Stimulated activated CD4-positive, alpha-beta T cell treated with anti-CD3 and anti-CD28 coated beads, Interleukin-15, amount 100 ng/mL, for 1 hour (primary cell): ENCODE measurements at places on chromosomes 3 and 15.

DNA sequence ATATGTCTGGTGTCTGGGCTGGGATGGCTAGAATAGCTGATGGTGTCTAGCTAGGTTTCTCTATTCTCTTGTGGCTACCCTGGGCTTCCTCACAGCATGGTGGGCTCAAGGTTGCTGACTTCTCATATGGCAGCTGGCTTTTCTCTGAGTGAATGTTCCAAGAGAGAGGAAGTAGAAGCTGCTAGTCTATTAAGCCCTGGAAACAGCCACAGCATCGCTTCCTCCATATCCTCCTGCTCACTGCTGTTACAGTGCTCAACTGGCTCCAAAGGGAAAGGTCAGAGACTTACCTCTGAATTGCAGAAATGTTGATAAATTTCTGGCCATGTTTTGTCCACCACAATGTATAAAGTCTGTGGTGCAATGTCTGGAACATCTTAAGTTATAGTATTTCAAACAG lies 299.9 kb upstream of the ADAMTS9 start:
- DNase-seq: no peak

DNA sequence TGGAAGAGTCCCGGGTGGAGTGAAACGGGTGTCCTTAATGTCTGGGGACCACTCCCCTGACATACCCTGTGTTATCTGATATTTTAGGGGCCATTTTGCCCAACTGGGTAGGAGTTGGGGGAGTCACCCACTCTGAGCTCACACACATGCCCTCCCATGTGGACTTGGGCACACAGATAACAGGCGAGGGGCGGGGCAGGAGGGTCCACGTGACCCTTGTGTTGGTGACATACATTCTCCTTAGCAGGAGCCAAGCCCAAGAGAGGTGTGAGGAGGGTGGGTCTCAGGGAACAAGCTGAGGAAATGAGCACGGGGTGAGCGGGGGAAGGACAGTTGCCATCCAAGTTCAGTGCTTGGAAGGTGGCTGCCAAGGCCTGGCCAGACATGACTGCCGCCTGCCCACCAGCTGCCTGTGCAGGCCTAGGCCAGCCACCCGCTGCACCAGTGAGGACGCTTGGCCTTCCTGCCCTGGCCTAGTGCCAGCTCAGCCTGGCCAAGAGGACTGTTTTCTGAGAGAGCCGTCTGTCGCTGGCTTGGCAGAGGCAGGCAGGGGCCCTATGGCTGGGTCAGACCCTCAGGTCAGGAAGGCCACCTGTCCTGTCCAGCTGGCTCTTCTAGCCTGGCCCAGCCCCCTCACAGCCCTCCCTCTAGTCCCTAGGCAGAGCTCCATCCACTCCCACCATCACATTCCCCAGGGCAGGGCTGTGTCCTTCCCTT lies 31.3 kb upstream of the TMEM115 start:
- no peak for DNase-seq

DNA sequence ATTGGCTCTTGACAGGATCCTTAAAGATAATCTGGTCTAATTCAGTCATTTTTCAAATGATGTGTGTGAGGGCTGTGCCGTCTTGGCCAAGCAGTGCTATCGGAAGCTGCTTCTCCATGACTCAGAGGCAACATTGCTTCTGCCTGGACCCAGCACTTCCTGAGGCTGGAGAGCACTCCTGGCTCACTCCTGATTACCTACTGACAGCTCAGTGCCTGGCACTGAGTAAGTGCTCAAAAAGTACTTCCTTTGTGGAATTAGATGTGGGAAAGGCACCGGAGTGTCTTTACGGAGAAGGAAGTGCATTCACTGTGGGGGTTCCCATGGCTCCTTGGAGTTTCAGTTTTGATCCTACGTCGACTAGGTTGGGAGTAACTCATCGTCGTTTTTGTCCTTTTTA lies 86.9 kb upstream of the UBE3A start:
- DNase-seq: no peak

DNA sequence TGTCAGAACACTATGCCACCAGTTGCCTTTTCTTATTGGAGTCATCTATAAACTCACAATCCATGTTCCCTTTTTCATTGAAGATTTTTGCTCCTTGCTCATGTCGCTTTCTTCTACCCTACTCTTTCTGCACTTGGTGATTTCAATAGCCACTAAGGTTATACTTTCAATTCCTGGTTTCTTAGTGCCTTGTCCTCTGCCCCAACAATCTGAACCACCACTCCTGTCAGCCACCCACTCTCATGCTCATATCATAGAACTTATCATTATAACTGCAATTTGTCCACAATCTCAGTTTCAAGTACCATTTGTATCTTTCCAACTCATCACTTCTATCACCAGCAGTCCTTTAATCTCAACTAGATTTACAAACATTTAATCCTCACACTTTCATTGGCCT lies 10.0 kb upstream of the GRAMD1C start:
- DNase-seq: no peak

DNA sequence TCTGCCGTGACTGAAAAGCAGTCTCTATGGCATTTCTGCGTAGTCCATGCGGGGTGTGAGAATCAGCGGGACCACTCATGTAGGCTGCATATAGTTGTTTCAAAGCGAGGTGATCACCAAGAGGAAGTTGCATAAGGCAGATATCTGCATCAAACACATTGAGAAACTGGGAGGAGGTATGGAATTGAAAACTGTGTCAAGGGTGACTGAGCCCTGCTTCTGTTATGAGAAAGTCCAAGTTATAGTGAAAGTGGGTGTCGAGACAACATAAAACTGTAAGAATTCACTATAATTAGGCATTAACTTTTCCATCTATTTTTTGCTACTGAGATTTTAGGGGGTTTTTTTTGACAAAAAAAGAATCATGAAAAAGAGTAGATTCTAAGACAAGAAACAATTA lies 109.3 kb downstream of the ZIC1 start:
- DNase-seq: no peak

DNA sequence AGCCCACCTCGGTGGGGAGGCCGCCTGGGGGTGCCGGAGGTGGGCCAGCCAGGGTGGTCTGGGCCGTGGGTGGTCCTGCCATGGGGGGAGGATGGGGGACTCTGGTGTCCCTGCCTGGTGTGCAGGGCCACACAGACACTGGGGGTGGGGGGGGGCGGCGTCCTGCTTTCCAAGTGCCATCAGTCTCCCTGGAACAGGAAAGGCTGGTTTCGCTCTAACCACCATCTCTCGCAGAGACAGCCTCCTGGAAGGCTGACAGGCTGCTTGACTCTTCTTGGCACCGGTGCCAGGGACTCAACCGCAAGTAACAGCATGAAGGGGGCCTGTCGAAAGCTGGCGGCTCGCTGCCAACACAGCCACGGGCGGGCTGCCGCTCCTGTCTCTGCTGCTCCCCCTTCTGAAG lies 40.3 kb downstream of the RGMA start:
- DNase-seq: no peak

DNA sequence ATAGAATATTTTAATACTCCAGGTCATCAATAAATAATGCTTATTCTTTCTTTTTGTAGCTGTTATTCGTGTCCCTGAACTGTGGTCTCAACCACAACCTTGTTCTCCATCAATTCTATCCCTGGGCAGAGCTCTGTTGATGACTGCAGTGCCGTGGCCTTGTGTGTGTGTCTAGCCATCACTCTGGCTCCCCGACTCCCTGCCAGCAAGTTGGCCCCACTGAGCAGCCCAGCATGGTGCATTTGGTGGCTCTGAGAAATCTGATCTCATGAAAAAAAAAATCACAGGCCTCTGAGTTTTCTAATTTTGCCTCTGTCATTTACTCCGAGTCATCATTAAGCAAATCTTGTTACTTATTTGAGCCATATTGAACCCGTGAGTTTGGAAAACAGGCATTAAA lies 164.7 kb downstream of the GOLGA6L6 start:
- DNase-seq: no peak

- no peak for DNase-seq
Observed at GRCh38 chr15:78399091-78399490, 38.9 kb upstream of the IREB2 start.

GRCh38 chr3:176587089-176587488 lies 610.2 kb downstream of the TBL1XR1 start:
- no peak for DNase-seq

GRCh38 chr15:36595611-36596010 lies 16.2 kb downstream of the CDIN1 start:
- DNase-seq: no peak

GRCh38 chr3:160478338-160478737 lies 28.8 kb upstream of the TRIM59 start:
- DNase-seq: no peak

DNA sequence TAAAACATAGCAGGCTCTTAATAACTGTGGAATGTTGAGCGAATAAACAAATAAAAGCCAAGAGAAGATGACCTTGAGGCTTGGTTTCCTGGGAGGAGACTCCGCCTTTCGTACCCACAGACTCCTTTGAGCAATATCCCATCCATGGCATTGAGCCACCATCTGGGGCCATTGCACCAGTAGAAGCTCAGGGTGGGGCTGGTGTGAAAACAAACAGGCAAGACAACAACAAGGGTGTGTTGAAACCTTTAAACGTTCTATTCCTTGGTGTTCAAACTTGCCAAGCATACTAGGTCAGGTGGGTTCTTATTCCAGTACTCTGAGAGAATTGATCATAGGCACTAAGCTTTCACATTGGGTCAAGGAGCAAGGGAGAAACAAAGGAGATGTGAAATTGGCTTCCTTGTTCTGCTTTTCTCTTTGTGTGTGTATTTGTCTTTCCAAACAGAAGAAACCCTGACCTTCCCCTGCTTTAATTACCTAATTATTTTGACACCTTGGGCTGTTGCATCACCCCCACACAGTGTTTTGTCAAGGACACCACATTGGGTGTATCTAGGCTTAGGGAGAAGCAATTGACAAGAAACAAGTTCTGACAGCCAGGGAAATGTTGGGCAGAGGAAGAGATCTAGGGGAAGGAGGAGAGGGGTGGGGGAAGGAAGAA lies 105.1 kb upstream of the BCL6 start:
- DNase-seq: no peak

DNA sequence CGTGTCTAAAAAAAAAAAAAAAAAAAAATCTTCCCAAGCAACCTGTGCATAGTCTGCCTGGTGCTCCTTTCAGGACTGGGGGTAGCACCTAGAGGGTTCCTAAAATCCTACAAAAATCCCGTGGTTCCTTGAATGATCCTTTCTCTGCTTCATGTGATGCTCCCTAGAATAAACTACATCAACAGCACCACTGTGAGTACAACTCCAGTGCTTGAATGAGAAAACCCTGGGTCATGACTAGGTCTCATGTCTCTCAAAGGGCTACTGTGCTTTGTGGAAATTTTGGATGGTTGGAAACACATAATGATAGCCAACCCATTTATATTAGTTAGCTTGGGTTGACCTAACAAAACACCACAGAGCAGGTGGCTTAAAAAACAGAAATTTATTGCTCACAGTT lies 243.5 kb downstream of the OPA1 start:
- no peak for DNase-seq

- no peak for DNase-seq
Observed at GRCh38 chr3:19543212-19543841, 390.7 kb downstream of the EFHB start.

- no peak for DNase-seq
Observed at GRCh38 chr3:77380136-77380535, 340.2 kb downstream of the ROBO2 start.

- DNase-seq: no peak
Observed at GRCh38 chr3:9225268-9225667, 24.2 kb downstream of the SRGAP3 start.

- DNase-seq: no peak
Observed at GRCh38 chr15:35874260-35874905, 328.4 kb upstream of the DPH6 start.

DNA sequence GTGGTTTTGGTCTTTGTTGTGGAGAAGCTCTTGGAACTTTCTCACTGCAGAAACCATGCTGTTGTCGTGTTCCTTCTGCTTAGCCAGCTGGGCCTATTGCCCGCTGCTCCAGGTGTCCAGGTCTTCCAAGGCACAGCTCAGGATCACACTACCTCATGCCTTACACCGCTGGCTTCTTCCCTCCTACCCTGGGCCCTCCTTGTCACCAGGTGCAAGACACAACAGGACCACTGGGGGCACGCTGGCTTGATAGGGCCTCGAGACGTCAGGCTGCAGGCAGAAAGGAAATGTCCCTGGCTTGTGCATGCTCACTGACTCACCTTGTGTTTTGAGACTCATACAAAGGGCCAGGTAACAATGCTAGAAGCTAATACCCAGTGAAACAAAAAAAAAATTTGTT lies 32.3 kb downstream of the PAQR9 start:
- peak; percentile 4 for DNase-seq

DNA sequence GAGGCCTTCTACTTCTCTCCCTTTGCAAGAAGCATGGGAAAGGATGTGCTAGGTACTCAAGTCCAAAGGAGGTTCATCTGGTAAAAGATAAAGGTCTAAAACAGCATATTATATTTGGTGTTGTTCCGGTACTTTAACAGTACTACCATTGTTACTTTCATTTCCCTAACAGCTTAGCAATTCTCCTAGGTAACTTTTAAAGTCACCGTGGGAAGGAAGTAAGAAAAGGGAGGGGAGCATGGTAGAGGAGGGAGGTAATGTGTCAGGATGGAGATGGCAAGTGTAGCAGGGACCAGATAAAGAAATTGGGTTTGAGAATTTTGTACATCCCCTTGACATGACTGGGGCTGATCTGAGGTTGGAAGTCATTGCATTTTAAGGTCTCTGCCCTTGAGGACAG lies 89.4 kb upstream of the SKOR1 start:
- DNase-seq: no peak

DNA sequence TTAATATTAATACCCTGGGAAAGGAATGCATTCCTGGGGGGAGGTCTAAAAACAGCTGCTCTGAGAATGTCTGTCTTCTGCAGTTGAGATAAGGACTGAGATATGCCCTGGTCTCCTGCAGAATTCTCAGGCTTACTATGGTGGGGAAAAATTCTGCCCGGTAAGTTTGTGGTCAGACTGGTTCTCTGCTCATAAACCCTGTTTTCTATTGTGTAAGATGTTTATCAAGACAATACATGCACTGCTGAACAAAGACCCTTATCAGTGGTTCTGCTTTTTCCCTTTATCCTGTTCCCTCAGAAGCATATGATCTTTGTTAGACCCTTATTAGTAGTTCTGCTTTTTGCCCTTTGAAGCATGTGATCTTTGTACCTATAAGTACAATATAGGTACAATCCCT lies 494.6 kb downstream of the CNTN6 start:
- no peak for DNase-seq

GRCh38 chr3:135089451-135089850 lies 294.4 kb downstream of the EPHB1 start:
- no peak for DNase-seq

- no peak for DNase-seq
Observed at GRCh38 chr3:161766331-161766730, 269.7 kb downstream of the OTOL1 start.

DNA sequence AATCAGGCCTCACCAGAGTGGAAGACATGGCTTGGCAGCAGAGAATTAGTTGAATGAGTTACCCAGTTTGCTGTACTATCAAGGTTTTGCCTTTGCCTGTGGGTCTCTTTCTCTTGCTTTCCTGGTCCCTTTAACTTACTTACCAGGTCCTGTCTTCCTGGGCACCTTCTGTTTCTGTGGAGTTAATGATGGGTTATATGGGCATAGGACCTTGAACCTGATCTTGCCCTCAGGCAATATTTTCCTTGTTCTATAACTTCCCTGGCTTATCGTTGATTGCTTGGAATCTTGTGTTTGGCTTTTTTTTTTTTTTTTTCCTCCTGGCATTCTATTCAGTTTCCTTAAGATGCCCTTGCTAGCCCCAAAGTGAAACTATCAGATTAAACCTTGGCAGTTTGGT lies 106.8 kb downstream of the HHLA2 start:
- DNase-seq: no peak
